ENCODE measurements at places on chromosomes 11 and 22.

- DNase-seq = no peak
Measured at GRCh38 chr11:78350091-78350645, 67.5 kb downstream of the GAB2 start.

GRCh38 chr22:18033204-18033998 lies 9.0 kb upstream of the MICAL3 start:
- no peak for DNase-seq

DNA sequence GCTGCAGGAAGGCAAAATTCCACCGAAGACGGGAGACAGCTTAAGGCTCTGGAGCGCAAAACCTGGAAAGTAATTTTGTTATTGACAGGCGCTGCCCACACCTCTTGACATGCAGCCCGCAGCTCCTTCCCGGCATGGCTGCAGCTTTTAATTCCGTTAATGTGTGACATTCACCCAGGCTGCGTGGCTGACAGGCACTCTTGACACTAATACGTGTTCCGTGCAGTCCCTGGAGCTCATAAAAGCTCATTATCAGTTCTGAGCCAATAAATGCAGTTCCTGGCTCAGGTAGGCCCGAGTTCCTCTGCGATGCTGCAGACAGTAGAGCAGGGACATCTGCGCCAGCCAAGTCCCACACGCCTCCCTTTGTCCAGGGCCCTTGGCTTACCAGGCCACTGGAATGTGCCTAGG lies 34.8 kb downstream of the TSPAN18 start:
- no peak for DNase-seq

GRCh38 chr11:100188137-100188783 lies 498.8 kb upstream of the ARHGAP42 start:
- no peak for DNase-seq

GRCh38 chr11:100827934-100828661 lies 141.0 kb downstream of the ARHGAP42 start:
- no peak for DNase-seq

GRCh38 chr11:31881825-31882224 lies 70.7 kb upstream of the PAX6 start:
- DNase-seq = no peak

DNA sequence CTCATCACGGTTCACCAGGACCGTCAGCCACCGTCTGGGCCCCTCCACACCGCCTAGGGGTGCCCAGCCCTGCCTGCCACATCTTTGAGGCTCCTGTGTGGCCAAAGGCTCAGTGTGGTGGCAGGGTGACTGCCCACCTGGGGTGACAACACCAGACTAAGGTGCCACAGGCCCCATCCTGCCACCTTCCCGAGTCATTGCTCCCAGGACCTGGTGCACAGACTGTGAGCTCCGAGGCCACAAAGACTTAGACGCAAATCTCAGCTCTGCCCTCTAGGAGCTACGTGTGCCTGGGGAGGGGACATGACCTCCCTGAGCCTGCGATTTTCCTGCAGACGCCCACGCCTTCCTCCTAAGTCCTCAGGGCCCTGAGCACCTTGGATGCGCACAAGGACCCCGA lies 36.5 kb downstream of the KIAA0930 start:
- no peak for DNase-seq

DNA sequence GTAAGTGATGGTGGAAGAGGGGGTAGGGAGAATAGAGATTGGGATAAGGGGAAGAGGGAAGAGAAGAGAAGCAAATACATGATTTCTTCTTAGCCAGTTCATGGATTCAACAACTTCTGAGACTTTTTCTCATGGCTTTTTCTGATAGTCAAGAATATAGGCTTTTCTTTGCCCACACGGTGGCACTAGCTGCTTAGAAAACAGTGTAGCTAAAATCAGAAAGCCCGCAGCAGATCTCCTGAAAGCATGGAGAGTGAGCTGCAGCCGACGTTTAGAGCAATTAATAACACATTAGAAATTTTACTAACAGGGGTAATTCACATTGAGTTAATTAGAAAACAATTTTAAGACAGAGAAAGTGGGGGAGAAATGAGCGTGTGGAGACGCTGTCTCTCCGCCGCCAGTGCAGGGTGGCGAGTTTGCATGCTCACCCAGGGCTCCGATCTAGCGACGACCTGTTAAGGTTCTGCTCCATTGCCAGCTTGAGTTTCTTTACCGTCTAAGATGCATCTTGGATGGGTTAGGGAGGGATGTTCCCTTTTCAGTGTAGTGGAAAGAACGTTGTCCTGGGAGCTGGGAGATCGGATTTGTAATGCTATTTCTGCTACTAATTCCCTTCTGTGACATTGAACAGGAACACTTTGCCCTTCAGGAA lies 3.3 kb upstream of the RAG1 start:
- peak; percentile 22 for DNase-seq

DNA sequence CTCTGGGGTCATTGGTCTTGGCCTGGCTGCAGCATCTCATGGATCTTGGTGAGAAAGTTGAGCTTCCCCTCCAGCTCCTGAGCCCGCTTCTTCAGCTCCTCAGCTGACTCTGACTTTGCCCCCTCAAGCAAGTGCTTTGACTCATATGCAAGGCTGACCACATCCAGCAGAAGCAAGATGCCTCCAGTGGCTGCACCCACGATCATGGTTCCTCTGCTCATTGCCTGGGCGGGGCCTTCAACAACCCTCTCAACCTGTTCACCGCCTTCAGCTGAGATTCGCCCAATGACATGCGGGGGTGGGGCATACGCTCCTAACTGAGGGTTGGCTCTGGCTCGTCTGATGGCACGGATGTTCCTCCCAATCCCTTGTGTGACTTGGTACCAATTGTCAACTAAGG lies 11.9 kb downstream of the APOL2 start:
- DNase-seq = no peak

GRCh38 chr11:122229481-122230384 lies 113.7 kb upstream of the BLID start:
- no peak for DNase-seq
